Substantia nigra (tissue), 51 donors: ENCODE measurements at places on chromosomes 12 and 14.

DNA sequence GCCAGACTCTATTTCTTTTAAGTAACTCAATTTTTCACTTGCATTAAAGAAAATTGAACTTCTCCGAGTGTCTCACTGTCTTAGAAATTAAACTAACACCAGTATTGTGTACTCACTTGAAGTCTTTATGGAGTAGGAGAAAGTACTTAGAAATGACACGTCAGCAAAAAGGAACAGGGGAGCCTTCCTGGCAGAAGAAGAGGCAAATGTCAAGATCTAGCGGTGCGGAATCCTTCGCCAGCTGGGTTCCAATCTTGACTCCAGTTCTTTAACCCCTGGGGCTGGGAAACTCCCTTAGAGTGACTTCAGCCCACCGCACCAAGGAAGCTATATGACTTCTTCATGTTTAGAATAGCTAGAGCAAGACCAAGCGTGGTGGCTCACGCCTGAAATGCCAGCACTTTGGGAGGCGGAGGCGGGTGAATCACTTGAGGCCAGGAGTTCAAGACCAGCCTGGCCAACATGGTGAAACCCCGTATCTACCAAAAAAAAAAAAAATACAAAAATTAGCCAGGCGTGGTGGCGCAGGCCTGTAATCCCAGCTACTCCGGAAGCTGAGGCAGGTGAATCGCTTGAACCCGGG lies 34.4 kb downstream of the WBP11 start:
- no peak for DNase-seq

DNA sequence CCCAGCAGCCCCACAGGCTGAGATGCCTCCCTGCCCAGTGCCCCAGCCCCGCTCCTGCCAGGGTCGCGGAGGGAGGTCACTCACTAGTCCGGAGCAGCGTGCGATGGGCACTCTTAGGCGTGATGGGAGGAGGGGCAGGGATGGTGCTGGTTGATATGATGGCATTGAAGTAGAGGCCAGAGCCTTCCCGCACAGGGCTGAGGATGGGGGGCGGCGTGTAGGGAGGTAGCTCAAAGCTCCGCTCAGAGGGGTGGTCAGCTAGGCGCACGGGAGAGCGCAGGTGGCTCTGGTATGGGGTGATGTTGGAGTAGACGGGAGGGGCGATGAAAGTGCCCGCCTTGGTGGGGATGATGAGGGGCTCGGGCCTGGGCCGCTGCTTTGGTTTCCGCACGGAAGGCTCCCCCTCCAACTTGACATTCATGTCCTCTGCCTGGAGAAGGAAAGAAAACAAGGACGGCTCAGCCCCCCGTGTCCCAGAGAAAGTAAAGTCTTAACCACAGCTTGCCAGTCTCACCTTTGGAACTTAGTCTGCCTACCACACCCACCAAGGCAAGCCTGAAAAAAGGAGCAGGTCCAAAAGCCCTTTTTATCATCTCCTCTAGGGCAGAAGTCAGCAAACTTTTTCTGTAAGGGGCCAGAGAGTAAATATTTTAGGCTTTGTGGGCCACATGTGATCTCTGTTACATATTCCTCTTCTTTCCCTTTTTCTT lies 15.5 kb upstream of the PNMA1 start:
- DNase-seq: no peak

GRCh38 chr12:119354172-119354571 lies 19.6 kb downstream of the CCDC60 start:
- DNase-seq: no peak

- no peak for DNase-seq
Measured at GRCh38 chr12:27585739-27586265, 61.8 kb downstream of the PPFIBP1 start.

DNA sequence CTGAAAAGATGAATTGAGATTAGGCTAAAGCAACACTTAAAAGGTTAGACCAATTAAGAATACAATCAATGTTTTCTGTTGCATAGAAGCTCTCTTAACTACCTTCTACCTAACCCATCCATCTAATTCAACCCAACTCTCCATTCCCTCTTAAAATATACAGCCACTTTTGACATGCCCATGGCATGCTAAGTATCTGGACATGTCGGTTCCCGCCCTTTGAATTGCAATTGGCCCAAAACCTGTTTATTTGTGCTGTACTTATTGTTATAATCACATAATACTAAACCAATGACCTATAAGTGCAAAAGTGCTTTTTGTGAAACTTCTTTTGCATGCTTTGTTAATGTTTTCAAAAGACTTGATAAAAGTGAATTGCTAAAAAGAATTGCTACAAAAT lies 37.6 kb upstream of the APPL2 start:
- no peak for DNase-seq

GRCh38 chr12:8011331-8011730 lies 21.2 kb upstream of the FOXJ2 start:
- DNase-seq: no peak

- no peak for DNase-seq
Measured at GRCh38 chr14:99589031-99589441, 15.0 kb downstream of the CCDC85C start.

DNA sequence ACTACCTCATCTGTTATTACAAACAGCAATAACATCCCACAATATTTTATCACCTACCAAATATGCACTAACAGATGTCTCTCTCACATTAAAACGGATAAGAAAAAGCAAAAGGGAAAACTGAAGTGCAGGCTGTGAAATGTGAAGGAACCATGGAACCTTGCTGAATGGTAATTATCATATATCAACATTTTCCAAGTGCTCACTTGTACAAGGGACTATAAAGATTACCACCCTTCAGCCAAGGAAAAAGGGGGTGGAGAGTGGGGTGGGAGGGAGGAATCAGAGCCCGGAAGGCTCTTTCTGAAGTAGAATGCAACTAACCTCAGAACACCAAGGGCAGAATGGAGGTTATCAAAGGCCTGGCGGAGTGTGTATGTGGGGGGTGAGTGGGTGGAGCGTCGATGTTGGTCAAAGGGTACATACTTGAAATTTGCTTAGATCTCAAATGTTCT lies 1.2 kb downstream of the SNX6 start:
- no peak for DNase-seq

- DNase-seq: no peak
Measured at GRCh38 chr12:132759359-132759758, 2.3 kb downstream of the ANKLE2 start.

DNA sequence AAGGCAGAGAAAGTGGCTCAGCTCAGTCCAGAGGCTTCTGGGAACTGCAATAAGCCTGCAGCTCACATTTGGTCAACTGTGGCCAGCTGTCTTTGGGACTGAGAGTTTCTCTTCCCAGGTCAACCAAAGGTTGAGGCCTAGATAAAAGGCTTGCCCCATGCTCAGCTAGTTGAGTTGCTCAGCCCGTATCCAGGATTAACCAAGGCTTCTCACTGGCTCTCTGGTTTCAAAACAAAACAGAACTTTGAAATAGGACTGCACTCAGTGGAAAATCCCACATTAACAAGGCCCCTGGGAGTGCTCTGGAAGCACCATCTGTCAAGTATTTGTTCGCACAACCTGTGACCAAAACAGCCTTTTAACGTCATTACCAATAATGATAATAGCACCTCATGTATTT lies 40.3 kb upstream of the NUAK1 start:
- DNase-seq: no peak

DNA sequence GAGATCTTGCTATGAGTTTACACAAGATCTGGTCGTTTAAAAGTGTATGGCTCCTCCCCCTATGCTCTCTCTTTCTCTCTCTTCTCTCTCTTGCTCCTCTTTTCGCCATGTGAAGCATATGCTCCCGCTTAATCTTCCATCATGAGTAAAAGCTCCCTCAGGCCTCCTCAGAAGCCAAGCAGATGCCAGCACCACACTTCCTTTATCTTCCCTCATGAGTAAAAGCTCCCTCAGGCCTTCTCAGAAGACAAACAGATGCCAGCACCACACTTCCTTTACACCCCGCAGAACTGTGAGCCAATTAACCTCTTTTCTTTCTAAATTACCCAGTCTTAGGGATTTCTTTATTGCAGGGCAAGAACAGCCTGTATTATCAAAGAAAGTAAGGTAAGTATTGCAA lies 152.4 kb downstream of the SEC23A start:
- DNase-seq: no peak

DNA sequence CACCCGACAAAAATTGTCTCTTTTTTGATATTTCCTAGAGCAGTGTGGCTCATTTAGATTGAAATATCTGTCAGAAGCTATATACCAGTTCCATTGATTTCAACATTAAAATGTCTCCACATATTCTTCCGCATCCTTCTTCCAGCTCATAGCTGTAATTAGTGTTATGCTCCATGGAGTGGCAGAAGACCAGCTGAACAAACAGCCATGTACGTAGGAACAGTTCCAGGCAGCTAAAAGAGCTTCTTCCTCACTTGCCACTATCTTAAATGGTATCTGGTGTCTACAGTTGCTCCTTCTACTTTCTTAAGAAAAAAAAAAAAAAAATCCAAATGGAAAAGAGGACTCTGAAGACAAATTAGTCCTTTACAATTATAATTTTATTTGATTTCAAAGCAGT lies 848.0 kb downstream of the DIO2 start:
- DNase-seq: no peak

DNA sequence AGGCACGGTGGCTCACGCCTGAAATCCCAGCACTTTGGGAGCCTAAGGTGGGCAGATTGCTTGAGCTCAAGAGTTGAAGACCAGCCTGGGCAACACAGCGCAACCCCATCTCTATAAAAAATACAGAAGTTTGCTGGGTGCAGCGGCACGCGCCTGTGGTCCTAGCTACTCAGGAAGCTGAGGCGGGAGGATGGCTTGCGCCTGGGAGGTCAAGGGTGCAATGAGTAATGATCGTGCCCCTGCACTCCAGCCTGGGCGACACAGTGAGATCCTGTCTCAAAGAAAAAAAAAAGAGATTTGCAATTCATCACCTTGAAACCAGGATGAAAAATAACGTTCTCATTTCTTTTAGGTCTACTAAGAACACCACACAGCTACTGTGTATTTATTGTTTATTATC lies 4.0 kb downstream of the STX2 start:
- DNase-seq: no peak

DNA sequence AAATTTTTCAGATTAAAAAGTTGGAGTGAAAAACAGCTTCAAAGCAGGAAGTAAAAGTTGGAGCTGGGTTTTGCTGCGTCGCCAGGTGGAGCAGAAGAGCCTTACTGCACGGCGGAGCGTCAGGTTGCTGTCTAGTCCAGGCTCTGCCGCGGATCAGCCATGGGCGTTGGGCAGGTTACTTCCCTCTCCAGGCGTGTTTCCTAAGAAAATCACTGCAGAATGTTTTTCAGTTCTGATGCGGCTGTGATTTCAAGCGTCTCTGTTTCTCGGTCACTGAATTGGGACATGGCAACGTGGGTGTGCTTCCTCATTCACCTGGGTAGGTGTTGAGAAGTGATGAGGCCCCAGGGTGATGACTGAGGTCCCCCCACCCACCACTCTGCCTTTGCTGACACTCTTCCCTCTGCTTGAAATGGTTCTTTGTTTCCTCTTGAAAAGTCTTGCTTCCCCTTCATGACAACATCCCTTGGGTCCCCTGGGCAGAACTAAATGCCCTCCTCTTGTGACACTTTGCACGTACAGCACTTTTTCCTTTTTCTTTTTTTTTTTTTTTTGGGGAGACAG lies 7.6 kb downstream of the EVL start:
- DNase-seq: no peak

DNA sequence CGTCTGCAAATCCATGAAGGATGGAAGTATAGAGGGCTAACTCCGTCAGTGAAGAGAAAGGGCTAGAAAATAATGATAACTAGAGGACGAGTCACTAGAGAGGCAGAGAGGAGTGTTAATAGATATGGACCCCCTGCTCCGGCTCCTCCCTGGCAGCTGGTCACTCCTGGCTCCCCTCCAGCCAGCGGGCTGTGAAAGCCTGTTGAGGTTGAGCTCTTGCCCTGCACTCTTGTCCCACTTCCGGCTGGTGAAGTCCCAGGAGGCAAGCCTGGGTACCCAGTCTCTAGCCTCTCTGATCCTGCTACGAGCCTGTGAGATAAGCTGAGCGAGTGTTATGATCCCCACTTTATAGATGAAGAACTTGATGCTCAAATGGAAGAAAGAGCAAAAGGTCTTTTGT lies 90.3 kb downstream of the RFX4 start:
- peak; percentile 7 for DNase-seq

DNA sequence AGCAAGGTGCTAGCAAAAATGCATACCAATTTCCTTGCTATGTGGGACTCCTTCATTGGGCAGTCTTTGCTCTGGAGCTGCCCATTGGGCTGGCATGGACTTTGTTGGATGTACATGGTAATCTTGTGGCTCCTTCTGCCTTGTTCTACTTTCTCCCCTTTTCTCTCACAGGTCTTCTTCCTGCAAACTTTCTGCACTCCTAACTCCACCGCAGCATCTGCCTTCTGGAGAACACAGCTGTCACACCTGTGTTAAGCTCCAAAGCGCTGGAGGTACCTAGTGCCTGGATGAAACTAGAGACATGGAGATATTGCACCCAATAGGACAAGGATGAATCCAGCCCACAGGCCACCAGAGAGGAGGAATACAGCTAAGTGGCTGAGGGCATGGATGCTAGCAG lies 60.7 kb upstream of the CCND2 start:
- no peak for DNase-seq

DNA sequence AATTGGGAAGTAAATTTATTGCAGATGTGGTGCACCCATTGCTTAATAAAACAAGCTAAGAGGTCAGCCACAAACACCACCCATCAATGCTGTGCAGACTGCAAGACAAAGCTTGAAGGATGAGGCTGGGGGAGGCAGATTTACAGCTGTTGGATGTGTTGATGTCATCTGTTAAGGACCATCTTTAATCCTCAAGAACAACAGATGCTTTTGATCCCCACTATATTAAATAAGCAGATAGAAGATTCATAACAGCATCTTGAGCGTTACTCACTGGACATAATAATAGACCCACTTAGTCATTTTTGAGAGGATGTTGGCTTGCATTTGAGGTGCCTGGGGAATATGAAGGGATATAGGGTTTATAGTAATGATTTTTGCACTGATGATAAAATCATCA lies 58.8 kb downstream of the GPR68 start:
- DNase-seq: no peak

DNA sequence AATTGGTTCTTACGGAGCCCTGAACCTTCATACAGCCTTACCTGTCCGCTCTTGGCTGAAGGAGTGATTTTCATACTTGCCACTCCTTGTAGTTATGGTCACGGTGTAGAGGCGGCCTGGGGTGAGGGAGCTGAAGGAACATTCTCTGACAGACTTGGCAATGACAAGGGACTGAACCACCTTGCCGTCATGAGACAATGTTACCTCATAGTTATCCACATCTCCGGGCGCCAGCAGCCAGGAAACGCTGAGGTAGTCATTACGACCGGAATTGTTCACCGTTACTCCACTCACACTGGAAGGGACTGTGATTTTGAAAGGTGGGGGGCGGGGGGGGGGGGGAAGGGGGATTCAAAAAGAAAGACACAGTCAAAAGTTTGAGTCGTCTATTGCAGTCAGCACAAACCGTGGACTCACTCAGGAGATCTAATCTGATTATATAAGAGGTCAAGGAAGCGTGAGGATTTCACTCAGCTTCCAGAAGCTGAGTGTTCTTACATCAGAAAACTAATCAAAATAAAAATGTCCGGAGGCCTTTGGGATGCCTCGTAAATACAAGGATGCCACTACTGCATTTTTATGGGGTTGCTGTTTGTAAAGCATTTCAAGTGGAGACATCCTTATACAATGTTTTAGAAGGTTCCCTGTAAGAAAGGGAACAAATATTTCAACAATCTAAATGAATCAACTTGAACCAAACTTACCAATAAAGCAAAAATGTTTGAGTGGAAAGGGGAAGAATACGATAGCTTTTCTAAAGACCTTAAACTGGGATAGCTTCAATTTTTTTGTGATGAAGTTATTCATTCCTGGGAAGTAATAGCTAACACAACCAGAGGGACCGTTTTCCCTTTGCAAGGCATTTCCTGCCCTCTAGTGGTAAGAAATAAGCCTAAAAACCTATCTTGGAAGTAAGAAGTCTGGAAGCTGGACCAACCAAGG lies 60.6 kb downstream of the PTPRB start:
- no peak for DNase-seq
